ENCODE measurements at places on chromosomes 11 and 22. TPM values are rescaled to one million over a fixed set of nuclear protein-coding genes. Genes with fewer than 3 reads are reported as not detected.

DNA sequence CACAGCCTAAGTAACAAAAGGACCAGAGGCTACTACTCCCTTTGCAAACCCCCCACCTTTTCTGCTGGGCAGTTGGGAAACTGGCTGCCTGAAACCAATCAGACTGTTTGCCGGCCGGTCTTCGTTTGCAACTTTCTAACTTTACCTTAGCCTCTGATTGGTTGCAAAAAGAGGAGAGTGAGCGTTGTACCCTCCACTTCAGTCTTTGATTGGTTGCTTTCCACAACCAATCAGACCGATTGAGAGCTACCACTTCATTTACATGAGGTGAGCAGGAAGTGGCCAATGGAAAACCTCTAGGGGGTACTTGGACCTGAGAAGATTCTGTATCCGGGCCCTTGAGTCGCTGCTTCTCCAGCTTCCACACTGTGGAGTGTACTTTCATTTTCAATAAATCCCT, 18.8 kb upstream of the CLNS1A start:
- H3K27ac ChIP-seq, result no peak overlapping the region
- H3K4me3 ChIP-seq, result no peak overlapping the region
- no peaks in the 10 kb centered on the region for H3K36me3 ChIP-seq
- no peak for DNase-seq
- H3K27me3 ChIP-seq, result no peaks in the 10 kb centered on the region

DNA sequence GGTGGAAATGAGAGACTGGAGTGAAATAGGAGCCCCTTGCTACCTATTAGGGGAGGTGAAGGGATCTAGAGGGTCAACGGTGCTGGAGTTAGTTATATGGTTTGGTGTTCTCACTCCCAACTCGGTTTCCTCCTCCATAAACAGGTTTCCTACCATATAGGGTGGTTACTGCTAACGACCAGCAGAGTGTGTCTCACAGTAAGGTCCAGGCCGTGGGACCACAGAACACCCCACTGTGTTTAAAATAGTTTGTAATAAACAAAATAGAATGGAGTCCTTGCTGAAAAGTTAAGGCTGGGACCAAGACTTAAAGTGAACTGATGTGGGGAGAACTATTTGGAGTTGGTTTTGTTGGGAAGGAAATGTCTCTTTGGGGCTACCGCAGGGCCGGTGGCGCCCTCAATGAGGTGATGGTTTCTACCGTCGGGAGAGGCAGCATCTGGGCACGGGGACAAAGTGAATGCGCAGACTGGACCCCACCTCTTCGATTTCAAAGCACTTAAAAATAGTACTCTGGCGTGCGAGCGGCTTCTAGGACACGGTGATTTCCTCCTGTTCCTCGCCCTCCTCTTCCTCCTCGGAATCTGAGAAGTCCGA, 4.5 kb downstream of the DBX1 start:
- H3K4me3 ChIP-seq, result peak overlapping the region; percentile 63
- H3K4me1 ChIP-seq, result peaks cover 8% of the 10 kb centered on the region
- H3K27ac ChIP-seq, result no peak overlapping the region

Gene LRRC75B
- total RNA-seq, result 32.5 TPM

- H3K36me3 ChIP-seq, result no peaks in the 10 kb centered on the region
- no peak overlapping the region for H3K27ac ChIP-seq
- H3K4me3 ChIP-seq, result no peak overlapping the region
Observed at GRCh38 chr11:133968300-133968699, 11.5 kb upstream of the IGSF9B start.

Gene FGF4
- not detected for total RNA-seq
